Nucleus accumbens (tissue), 56 donors: ENCODE measurements at places on chromosomes 7 and 10.

DNA sequence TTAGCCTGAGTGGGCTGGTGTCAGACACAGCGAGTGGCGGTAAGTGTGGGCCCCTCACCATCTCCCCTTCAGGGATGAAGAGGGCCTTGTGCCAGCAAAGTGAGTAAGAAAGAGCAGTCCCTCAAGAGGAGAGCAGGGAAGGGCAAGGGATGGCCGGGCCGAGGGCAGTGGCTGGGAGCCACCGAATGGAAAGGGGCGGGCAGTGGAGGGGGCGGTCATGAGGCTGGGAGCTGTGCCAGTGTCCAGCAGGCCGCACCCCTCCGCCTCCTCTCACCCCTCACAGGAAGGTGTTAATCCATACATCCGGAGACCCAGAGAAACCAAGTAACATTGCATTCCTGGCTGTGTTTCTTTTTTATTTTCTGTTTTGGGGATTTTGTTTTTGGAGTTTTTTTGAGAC is 28.6 kb upstream of the RASGEF1A start:
- DNase-seq, result no peak

DNA sequence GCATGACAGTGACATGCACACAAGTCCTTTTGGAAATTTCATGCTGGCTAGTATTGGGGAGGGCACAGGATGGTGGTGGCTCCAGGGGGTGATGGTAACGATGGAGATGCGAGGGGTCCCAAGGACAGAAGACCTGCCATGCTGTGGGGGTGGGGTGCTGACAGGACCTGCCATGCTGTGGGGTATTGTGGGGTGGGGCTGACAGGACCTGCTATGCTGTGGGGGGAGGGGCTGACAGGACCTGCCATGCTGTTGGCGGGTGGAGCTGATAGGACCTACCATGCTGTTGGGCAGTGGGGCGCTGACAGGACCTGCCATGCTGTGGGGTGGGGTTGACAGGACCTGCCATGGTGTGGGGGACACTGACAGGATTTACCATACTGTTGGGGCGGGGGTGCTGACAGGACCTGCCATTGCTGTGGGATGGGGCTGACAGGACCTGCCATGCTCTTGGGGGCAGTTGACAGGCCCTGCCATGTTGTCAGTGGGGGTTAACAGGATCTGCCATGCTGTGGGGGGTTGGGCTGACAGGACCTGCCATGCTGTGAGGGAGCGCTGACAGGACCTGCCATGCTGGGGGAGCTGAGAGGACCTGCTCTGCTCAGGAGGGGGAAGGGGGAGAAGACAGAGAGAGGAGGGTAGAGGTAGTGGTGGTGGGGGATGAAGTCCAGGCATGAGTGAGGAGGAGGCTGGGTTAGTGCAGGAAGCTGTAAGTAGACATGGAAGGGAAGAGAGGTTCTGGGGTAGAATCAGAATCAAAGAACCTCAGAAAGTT is 36.2 kb upstream of the RET start:
- no peak for DNase-seq

DNA sequence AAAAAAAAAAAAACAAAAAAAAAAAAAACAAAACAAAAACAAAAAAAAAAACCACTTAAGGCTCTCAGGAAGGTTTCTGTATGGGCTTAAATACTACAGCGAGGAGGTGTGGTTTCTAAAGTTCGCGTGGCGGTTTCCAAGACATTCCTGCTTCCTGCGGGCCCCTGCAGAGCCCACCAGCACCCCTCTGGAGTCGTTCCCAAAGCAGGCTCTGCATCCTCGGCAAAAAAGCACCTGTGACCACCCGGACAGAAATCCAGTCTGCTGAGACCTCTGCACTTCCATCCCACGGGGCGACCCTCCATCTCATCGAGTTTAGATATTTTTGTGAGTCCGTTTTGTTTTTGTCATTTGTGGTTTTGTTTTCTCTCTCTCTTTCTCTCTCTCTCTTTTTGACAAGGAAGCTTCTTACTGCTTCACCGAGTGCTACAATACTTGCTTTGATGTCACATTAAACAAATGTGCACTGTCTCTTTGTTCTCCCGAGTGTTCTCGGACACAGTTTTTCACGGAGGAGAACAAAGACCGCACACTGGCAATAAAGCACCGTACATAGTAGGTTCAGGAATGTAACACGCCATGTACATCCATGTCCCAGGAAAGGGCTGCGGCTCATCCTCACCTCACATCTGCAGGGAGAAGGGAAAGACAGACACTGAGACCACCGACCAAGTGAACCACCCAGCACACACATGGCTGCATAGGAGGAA is 21.5 kb downstream of the PDGFA start:
- DNase-seq, result peak; percentile 35

GRCh38 chr10:12656518-12657142 is 307.3 kb downstream of the CAMK1D start:
- DNase-seq, result no peak

- DNase-seq, result no peak
These were observed 30.0 kb downstream of the MAP3K8 start for GRCh38 chr10:30463944-30464451.

DNA sequence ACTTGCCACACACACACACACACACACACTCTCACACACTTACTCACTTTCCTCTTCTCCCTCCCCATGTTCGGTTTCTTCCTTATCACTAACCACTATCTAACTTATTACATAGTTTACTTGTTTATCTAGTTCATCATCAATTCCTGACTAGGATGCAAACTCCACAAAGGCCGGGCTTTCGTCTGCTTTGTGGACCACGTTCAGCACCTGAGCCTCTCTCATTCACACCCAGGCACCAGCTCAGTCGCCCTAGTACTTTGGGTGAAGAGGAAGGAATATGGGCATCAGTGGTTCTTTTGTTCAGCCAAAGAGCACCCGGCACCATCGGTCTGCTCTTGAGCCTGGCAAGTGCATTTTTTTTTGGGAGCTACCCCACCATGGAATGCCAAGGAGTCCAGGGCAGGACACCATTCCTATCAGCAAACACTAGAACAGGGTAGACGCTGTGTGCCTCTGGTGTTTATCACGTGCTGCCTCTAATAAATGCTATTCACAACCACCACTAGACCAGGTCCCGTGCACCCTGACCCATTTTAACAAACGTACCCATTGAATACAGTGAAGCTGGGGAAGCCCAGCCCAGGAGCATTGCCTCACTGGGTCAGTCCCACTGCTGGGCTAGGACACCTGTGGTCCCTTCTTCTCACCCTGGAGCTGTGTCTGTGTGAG is 2.2 kb downstream of the C10orf67 start:
- DNase-seq, result no peak

DNA sequence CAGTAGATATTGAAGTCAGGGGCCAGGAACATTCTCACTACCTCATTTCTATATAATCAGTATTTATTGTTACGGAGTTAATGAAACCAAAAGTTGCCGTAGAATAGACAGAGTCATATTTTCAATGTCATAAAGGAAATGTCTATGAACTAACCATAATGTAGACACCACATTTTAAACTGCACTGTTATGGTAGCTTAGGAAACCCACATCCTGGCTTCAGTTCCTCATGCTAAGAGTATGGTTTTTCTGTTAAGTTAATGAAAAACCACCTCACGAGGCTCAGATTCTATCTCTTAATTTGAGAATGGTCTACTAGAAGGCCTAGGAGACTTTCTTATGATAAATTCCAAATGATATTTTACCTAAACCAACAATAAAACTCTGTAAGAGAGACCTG is 166.5 kb downstream of the TMEM26 start:
- no peak for DNase-seq

DNA sequence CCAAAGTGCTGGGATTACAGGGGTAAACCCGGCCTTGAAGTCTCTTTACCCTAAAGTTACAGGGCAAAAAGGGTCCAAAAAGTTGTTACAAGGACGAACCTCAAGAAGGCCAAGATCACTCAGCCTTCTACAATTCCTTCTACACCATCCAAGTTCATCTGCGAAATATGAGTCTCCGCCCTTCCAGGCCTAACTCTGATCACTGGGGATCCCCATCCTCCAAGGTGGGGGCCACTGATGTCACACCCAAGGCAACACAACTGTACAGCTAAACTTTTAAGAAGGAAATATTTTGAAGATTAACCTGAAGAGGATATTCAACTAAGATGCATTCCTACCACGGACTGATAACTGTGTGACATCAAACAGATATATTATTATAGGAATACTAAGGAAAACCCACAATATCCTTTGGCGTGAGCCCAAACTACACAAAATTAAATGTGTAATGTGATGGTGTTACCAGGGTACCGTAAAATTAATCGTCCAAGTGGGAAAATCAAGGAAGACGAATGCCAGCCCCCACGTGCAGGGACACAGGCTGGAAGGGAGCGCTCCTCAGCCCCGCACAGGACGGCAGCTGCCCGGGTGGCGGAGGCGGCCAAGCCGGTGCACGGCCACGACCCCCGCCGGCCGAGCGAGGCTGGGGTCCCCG is 1.0 kb downstream of the PAXIP1 start:
- DNase-seq, result no peak

DNA sequence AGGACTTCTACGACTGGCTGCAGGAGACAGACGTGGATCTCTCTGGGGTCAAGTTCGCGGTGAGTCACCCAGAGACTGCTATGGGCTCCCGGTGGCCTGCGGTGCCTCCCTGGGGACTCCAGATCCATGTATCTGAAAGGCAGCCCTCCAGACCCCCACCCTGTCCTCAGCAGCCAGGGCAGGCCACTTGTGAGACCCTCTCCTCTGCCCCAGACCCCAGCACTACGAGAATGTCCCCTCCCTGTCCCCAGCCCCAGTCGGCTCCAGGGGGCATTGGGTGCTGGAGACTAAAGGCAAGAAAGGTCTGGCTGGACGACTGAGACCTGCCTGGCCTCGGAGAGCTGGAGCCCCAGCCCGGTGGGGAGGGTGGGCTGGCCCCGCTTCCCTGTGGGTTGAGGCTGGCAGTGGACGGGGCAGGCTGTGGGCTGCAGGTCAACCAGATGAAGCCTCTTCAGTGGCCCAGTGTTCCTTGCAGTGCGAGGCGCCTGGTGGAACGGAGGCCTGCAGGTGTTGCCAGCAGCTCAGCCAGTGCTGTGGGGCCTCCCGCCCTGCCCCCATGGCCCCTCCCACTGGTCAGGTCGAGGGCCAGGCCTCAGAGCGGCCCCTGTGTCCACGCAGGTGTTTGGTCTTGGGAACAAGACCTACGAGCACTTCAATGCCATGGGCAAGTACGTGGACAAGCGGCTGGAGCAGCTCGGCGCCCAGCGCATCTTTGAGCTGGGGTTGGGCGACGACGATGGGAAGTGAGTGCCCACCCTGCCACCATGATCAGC is 13.8 kb downstream of the TMEM120A start:
- DNase-seq, result no peak

GRCh38 chr7:98955992-98956391 is 77.7 kb downstream of the TRRAP start:
- DNase-seq, result no peak

GRCh38 chr7:79540592-79540991 is 87.1 kb upstream of the MAGI2 start:
- no peak for DNase-seq

DNA sequence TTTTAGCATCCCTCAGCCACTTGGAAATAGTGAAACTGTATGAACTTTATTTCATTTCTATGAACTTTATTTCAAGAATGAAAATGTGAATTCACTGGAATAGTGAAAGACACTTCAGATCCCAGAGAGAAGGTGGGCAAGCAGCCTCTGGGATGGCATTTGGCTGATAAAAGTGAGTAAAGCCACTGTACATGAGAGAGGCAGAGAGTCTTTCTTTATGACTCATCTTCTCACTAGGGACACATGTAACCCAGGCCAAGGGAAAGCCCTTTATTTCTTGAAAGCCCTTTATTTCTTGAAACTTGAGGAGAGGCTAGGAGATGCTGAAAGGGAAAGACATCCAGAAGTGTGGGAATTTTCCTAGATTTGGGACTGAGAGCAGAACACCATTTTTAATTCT is 148.9 kb upstream of the SMIM30 start:
- no peak for DNase-seq

DNA sequence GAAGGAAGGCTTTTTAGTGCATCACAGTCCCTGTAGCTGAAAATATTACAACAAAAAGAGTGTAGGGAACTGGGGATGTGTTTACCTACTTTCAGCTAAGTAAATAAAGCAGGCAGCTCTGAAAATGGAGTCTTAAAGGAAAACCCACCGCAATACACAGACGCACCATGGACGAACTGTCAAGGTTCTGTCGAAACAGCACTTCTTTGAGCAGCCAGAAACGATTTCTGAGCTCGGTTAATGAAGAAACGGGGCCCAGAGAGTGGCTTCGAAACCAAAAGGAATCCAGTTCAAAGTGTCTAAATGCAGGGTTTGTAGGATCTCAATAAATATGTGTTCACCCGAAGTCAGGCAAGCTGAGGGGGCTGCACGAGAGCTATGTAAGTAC is 275.4 kb upstream of the NEBL start:
- DNase-seq, result no peak

- no peak for DNase-seq
These were observed 108.4 kb upstream of the ZWINT start for GRCh38 chr10:56469482-56469881.

- no peak for DNase-seq
These were observed 893.9 kb upstream of the POT1 start for GRCh38 chr7:125823538-125823937.

DNA sequence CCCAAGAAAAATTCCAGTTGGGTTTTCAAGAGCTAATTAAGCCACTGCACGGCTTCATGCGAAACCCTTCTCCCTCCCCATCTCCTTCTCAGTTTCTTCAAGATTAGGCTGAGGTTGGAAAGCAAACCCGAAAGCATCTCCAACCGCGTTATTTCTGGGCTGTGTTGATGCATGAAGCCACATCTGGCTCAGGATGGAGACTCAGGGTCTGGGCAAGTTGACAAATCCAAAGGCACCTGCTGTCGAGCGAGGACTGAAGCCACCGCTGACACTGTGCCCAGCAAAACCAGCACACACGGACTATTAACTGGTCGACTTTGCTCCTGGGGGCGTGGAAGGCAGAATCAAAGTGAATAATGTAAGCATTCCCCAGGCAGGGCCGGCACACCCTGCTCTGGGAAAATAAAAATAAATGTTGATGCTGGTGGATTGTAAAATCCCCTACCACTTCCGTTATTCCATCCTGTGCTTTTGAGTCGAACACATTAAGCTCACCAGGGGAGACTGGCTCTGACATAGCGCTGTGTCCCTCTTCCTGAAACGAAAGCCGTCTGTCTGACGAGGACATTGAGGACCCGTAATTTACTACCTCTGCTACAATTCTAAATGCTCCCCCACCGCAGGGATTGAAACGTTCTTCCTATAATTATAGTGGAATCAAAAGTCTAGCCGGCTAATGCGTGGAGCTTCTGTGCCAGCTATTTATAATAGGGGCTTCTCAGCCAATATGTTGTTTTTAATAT is 269.8 kb downstream of the ADARB2 start:
- DNase-seq, result no peak

- DNase-seq, result no peak
These were observed 18.7 kb downstream of the EDRF1 start for GRCh38 chr10:125738206-125738605.

GRCh38 chr7:130741331-130741995 is 7.5 kb upstream of the KLF14 start:
- DNase-seq, result no peak
